ENCODE measurements at places on chromosomes 5 and 9.

DNA sequence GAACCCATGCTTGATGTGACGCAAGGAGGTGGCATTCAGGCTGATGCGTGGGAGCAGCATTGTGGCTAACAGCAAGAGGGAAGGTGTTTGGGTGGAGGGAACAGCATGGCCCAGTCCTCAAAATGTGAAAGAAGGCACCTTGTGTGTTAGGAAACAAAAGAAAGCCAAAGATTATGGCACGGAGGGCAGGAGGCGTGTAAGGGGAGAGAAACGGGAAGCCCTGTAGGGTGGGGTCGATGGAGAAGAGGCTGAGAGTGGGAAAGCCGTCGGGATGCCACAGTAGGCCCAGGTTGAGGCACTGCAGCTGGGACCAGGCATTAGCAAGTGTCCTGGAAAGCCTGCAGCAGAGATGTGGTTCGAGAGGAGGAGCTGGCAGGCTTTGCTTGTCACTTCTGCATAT, 241.1 kb downstream of the GADD45G start:
- DNase-seq: no peak

DNA sequence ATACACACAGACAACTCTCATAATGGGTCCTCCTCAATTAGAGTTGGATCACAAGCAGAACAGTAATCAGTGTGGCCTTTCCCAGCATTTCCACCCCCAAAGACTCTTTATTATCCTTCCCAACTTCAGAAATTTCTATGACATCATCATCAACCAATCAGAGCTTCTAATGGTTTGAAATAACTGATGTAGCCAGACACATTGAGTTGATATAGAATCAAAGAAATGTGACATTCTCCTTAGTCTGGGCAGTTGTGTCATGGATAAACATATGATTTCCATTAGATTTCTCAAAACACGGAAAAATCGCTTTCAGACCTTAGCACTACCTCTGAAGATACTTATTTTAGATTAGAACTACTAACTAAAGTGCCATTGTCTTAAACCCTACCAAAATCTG, 75.7 kb upstream of the NFIB start:
- DNase-seq: no peak

DNA sequence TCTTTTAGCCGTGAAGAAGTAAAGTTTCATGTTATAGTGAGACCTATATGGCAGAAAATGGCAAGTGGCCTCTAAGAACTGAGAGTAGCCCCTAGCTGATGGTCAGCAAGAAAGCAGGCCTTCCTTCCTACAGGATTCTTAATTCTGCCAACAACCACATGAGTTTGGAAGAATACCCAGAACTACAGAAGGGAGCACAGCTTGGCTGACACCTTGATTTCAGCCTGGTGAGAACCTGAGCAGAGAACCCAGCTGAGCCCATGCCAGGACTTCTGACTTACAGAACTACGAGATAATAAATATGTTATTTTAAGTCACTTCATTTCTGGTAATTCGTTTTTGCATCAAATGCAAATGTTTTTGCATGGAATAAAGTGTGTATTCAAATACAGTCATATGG, 5.9 kb upstream of the FBXL17 start:
- no peak for DNase-seq

DNA sequence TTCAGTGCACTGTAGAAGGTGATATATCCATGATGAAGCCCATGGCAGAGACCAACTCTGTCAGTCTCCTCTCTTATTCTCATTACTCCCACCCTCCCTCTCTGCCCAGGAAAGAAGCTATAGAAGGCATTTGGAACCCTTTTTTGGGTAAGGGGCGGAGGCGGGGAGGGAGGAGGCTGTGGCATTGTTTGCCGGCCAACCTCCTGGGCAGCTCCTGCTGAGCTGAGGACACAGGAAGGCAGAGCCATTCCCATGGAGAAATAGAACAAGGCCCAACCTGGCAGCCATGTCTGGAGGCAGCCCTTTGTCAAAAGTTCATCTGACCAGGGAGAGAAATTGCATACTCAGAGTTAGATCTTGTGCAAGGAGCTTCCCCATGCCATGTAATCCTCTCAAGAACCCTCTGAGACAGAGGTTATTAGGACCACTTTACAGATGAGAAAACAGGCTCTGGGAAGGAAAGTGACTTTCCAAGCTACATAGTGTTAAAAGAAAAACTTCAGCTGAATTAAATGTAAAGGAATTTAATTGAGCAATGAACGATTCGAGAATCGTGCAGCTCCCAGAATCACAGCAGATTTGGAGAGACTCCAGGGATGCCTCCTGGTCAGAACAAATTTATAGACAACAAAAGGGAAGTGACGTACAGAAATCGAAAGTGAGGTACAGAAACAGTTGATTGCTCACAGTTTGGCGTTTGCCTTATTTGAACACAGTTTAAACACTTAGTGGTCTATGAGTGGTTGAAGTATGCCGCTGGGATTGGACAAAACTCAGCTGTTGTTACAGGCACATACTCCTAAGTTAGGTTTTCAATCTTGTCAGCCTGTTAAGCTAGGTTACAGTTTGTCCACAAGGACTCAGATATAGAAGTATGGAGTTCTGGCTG, 158.6 kb downstream of the MELK start:
- no peak for DNase-seq

- DNase-seq: no peak
Measured at GRCh38 chr9:87167582-87167981, 220.3 kb upstream of the GAS1 start.

GRCh38 chr9:72524820-72525540, 3.6 kb downstream of the TMC1 start:
- no peak for DNase-seq

DNA sequence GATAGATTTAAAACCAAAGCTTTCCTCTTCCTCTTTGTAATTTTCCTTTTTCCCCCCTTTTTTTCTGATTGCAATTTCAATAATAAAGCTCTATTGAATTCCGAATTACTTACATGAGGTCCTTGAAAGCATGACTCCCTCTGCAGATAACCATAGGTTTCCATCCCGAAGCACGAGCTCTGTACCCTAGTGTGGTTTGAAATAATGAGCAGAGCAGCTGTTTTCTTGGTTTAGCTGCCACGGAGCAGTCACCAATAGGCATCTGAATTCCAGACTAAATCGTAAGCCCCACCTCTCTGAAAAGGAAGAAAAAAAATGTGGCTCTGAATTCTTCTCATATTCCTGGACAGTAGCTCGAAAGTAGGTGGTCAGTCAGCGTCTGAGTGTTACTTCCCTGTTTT, 18.5 kb upstream of the GNE start:
- no peak for DNase-seq

DNA sequence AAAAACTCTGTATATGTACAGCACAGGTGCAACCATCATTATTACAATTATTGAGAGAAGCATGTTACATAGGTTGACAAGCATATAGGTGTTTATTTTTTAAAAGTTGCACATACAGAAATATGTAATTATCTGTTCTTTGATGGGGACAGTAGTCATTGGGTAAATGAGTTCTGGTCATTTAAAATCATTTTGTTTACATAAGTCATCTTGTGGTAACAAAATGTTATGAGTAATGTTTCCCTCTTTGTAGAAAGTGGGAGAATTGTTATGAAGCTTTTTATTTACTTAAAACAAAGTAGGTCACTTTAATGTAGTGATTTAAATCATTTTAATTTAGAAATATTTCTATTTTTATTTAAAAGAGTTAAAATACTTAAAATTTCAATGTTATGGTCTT, 33.8 kb upstream of the FBXL17 start:
- no peak for DNase-seq

GRCh38 chr9:35258660-35259474, 97.1 kb downstream of the UNC13B start:
- DNase-seq: no peak

DNA sequence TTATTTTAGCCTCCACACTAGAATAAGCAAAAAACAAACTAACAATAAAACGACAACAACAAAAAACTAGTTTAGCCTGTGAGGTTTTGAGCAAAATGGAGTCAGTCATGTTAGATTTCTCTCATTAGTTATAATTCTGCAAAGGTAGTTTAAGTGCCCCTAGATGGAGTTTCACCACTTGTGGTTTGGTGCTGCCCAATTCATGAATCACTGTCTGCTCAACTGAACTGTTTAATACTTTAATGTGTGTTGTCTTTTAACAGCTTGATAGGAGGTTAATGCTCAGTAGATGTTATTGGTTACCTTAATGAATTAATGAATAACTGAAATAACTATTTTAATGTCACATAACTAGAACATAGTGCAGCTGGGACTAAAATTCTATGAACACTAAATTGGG, 3.5 kb upstream of the PLAA start:
- DNase-seq: no peak

DNA sequence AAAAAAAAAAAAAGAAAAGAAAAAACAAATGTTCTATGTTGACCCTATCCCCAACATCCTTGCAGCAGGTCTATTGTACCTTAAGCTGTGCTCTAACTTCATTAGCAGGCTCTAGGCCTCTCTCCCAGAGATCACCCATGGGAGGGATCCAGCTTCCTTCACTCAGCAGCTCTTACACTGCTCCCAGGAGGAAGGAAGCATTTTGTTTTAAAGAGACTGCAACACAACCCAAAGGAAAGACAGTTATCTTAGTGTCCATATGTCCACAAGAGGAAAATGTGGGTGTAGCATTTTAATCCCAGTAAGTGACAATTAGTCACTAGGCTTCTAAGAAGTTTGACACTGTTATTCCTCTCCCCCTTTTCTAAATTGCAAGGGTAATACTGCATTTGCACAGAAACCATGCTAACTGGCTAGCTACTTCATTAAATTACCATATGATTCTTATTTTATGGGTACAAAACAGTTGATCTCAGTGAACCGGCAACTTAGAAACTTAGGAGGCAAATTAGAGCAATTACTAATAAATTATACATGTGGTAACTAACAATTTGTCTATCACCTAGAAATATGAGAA, 58.8 kb downstream of the MARCHF3 start:
- DNase-seq: no peak

DNA sequence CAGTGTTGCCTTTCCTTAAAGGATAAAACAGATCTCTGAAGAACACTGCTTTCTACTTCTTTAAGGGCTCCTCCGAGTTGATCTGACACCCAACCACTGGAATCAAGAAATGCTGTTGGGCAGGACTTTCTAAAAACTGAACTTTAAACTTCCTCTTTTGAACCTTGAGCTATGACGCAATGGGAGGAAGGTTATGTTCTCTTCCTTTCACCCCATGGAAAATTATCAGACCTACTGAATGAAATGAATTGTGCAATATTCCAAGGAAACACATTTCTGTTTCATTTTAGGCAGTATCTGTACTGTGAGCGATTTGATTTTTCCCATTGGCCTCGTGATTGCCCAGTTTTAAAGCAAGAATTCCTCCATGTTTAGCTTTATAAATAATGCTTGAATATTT, 206.0 kb upstream of the PRR16 start:
- DNase-seq: no peak

- no peak for DNase-seq
Measured at GRCh38 chr9:134648701-134649530, 7.3 kb downstream of the COL5A1 start.

DNA sequence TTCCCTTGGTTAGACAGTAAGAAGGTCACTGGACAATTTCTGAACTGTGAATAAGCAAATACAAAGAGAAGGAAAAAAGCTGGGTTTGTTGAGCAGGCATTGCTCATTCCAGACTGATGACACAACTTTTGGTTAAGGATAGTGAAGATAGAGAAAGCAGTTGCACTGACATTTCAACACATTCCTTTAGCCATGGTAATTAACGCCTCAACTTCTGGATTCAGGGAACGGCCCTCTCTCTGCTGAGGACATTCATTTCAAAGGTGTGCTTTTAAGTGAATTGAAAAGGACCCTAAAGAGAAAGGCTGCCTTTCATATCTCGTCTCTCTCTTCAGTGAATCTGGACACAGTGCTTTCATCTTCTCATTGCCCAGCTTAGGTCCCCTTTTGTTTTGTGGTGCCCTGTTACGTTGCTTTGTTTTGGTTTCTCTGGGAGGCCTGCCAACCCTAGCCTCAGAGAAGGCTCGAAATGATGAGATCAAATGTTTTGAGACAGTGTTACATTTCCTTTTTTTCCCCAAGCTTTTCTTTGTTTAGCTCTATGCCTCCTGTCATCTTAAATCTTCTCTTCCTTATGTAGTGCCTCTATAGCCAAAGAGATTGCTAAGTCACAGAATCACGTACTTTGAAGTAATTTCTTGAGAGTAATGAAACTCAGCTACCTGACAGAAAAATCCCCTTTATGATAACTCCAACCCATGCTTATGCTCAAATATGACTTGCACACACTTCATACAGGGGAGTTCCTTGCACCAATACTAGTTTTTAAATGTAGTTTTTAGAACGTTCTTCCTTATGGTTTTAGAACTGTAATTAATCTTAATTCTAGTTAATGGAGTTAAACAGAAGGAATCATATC, 94.4 kb upstream of the IFNE start:
- no peak for DNase-seq

- DNase-seq: no peak
Measured at GRCh38 chr5:143638654-143639053, 173.3 kb upstream of the HMHB1 start.

GRCh38 chr9:136754059-136754572, 3.9 kb downstream of the LCN8 start:
- no peak for DNase-seq

GRCh38 chr5:143313298-143313852, 90.1 kb downstream of the NR3C1 start:
- DNase-seq: no peak

DNA sequence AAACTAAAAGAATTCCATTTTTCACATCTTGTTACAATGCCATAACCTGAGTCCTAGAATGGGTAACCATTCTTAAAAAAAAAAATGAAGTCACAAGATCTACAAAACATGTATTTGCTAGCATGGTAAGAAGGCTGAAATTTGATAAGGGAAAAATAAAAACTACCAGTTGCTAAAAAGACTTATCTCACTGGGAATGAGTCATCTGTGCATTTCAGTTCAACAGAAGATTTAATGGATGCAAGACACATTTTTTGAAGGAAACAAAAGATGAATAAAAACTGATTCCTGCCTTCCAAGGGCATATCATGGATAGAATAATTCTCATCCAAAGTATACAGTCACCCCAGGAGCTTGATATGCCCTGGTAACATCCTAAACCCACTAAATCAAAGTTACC, 47.2 kb downstream of the SGTB start:
- DNase-seq: no peak

DNA sequence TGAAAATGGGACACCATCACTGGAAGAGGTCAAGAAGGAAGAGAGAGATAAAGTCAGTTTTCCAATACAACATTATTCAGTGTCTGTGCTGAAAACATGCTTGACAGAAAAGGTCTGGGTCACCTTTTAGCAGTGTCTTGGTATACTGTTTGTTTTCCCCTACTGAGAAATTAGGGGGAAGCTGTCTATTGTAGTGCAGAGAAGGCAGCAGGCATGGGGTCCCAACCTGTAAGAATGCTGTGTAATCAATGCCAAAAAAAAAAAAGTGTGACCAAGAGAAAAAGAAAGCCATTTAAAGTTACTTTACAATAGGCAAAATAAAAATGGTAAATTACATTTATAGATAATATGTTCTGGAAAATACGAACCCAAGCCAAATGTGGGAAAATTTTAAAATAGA, 139.3 kb downstream of the RAB3C start:
- DNase-seq: no peak

DNA sequence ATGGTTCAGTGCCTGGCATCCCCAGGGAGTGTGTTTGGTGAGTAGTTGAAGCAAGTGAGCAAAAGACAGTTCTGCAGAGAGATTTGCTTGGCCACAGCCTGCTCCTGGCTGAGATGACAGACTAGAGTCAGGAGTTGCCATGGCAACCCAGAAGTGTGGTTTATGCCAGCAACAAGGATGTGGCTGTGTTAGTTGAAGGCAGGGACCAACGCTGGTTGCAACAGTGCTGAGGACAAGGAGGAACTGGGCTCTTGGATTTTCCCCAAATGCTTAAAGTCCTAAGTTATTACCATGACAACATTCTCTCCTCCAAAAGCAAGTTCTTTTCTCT, 2.7 kb downstream of the NXNL2 start:
- peak; percentile 8 for DNase-seq
